B cell (primary cell): ENCODE measurements at places on chromosomes 12 and 14. TPM values are rescaled to one million over a fixed set of nuclear protein-coding genes. Genes with fewer than 3 reads are reported as not detected.

GRCh38 chr14:21299562-21300130, 19.8 kb downstream of the RPGRIP1 start:
- no peak for DNase-seq
- no peak overlapping the region for H3K27ac ChIP-seq
- H3K4me3 ChIP-seq: no peak overlapping the region
- no peaks in the 10 kb centered on the region for H3K36me3 ChIP-seq

DNA sequence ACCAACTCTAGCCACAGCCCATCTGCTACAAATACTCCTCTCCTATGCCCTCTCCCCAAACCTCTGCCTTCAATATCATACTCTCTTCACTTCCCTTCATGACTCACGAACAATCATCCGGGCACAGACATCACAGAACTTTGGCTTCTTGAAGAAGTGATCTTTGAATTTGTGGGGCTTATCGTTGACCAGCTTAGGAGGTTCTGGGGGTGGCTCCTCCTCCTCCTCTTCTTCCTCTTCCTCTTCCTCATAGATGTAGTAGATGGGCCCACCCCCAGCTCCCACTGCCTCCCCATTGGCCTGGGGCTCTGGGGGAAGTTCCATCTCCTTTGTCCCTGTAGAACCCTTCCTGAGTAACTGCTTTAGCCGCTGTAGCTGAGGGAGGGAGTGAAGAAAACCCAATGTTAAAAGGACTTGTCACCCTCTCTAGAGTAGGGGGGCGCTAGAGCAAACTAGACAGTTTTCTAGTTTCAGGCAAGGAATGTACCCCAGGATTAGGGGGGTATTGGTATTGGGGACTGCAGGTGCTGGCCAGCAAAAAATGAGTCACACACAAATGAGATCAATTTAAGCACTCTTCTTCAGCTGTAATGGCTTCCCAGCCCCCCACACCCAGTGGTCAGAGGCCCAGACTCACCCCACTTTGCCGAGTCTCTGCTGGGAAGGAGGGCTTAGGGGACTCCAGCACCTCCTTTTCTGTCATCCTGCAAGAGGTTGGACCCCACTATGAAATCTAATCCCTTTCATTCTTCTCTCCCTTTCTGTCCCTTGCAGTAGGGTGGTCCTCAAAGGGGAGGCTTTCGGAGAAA, 1.8 kb downstream of the STAC3 start:
- DNase-seq: no peak
- H3K4me3 ChIP-seq: no peak overlapping the region
- no peaks in the 10 kb centered on the region for H3K36me3 ChIP-seq

- no peak overlapping the region for H3K4me3 ChIP-seq
- peaks cover 26% of the 10 kb centered on the region for H3K27me3 ChIP-seq
Observed at GRCh38 chr14:52262600-52262999, 4.9 kb upstream of the PTGDR start.

GRCh38 chr14:93804654-93805053, 16.4 kb upstream of the PRIMA1 start:
- H3K27me3 ChIP-seq: no peaks in the 10 kb centered on the region
- no peaks in the 10 kb centered on the region for H3K4me1 ChIP-seq
- no peak for DNase-seq
- H3K4me3 ChIP-seq: no peak overlapping the region
- no peaks in the 10 kb centered on the region for H3K36me3 ChIP-seq

- H3K27ac ChIP-seq: no peak overlapping the region
- no peak for DNase-seq
- no peaks in the 10 kb centered on the region for H3K36me3 ChIP-seq
- no peaks in the 10 kb centered on the region for H3K4me1 ChIP-seq
Observed at GRCh38 chr14:76465664-76466063, 89.7 kb downstream of the ESRRB start.

DNA sequence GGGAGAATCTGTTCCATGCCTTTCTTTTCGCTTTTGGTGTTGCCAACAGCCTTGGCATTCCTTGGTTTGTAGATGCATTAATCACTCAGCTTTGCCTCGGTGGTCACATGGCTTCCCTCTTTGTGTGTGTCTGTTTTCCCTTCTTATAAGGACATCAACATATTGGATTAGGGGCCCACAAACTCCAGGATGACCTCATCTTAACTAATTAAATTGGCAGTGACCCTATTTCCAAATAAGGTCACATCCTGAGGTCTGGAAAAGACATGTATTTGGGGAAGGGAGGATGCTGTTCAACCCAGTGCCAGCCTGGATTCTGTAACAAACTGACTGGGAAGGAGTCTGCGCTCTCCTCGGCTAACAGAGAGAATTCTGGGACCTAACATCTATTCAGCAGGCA, 365.7 kb upstream of the FKBP4 start:
- no peak for DNase-seq
- no peaks in the 10 kb centered on the region for H3K4me1 ChIP-seq
- no peak overlapping the region for H3K4me3 ChIP-seq
- H3K36me3 ChIP-seq: no peaks in the 10 kb centered on the region
- H3K27me3 ChIP-seq: no peaks in the 10 kb centered on the region

GRCh38 chr14:90451961-90452360, 55.1 kb downstream of the CALM1 start:
- H3K36me3 ChIP-seq: no peaks in the 10 kb centered on the region
- no peak for DNase-seq
- no peak overlapping the region for H3K4me3 ChIP-seq
- peaks cover 14% of the 10 kb centered on the region for H3K4me1 ChIP-seq

DNA sequence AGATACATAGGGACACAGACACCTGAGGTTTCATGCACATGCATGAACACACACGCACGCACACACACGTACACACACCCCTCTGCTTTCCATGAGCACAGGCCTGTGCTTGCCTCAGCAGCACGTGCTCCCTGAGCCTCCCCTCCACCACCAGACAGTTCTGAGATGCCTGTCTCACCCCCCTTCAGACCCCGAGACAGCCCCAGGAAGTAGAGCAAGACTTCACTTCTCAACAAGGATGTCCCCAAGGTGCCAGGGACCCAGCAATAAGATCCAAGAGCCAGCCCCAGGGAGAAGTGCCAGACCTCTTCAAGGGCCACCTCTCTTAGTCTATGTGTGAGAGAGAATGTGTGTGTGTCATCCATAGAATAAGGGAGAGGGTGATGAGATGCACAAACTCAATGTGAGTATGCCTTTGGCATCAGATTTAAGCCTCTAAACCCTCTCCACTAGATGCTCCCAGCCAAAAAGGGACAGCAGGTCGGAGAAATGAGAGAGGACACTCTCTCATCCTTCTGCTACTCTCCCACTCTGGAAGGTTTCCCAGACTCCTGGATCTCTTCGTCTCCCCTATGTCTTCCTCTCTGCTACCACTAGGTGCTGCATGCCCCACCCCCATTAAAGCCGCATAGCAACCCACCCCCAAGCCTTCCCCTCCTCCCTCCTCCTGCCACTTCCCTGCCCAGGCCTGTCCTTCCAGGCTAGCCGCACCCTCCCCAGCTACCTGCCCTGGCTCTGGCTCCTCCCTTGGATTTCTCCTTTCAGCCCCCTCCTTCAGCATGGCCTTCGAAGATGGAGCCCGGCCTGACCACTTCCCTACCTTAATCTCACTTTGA, 7.7 kb downstream of the RARG start:
- H3K27ac ChIP-seq: no peak overlapping the region
- no peak for DNase-seq
- H3K36me3 ChIP-seq: no peaks in the 10 kb centered on the region
- H3K4me3 ChIP-seq: no peak overlapping the region

DNA sequence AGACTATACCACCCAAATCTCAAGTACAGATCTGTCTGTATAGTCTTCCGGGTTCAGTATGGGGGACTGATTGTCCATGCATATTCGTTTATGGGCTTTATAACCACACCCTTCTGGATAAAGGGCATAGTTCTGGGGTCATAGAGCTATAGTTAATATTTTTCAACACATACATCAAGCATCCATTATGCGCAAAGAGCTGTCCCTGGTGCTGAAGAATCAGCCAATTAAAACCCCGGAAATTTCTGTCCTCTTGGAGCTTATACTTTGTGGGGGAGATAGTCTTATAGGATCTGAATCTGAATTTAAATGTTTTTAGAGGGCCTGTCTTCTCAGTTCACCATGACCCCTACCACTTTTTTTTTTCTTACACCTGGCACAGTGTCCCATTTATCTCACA, 256.7 kb downstream of the SUDS3 start:
- no peaks in the 10 kb centered on the region for H3K27me3 ChIP-seq
- no peaks in the 10 kb centered on the region for H3K4me1 ChIP-seq
- no peak for DNase-seq
- H3K36me3 ChIP-seq: no peaks in the 10 kb centered on the region
- no peak overlapping the region for H3K27ac ChIP-seq
- no peak overlapping the region for H3K4me3 ChIP-seq

GRCh38 chr12:55428331-55429243, 2.5 kb downstream of the OR6C76 start:
- no peaks in the 10 kb centered on the region for H3K27me3 ChIP-seq
- H3K4me1 ChIP-seq: no peaks in the 10 kb centered on the region
- no peaks in the 10 kb centered on the region for H3K36me3 ChIP-seq
- H3K27ac ChIP-seq: no peak overlapping the region
- no peak overlapping the region for H3K4me3 ChIP-seq

DNA sequence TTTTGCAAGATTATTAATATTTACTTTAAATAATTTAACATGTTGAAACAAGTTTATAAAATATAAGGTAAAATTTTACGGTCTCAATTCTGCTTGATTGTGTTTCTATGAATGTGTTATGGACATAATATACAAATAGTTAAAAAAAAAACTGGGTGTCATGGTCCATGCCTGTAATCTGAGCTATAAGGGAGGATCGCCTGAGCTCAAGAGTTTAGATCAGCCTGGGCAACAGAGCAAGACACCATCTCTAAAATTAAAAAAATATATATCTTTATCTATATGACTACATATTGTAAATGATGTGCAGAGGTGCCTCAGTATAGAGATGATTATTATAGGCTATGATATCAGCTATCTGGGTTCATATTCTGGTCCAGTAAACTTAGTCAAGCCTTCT, 9.9 kb downstream of the PAPOLA start:
- no peaks in the 10 kb centered on the region for H3K27me3 ChIP-seq
- no peak for DNase-seq
- no peak overlapping the region for H3K4me3 ChIP-seq
- peaks cover 92% of the 10 kb centered on the region for H3K4me1 ChIP-seq
- H3K36me3 ChIP-seq: no peaks in the 10 kb centered on the region
- peak overlapping the region; percentile 17 for H3K27ac ChIP-seq

- no peaks in the 10 kb centered on the region for H3K27me3 ChIP-seq
- no peak overlapping the region for H3K27ac ChIP-seq
- no peaks in the 10 kb centered on the region for H3K4me1 ChIP-seq
- DNase-seq: peak; percentile 35
- H3K4me3 ChIP-seq: no peak overlapping the region
Observed at GRCh38 chr14:63840981-63841380, 11.8 kb upstream of the SYNE2 start.

DNA sequence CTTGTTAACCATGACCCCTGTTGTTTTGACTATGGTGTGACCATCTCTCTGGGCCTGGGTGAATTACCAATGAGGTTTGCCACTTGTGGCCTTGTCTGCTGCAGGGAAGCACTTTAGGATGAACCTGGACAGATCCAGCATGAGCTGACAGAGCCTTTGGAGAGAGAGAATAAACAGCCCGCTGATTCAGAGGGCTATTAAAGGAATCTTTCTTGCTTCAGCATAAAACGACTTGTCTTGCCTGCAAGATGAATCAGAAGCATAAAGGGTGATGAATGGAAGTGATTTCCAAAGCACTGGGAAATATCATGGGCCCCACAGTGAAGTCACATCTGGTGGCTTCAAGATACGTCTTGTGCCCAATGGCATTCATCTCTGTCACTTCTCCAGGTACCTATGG, 69.0 kb upstream of the WSCD2 start:
- H3K27ac ChIP-seq: no peak overlapping the region
- DNase-seq: no peak
- no peaks in the 10 kb centered on the region for H3K4me1 ChIP-seq
- H3K4me3 ChIP-seq: no peak overlapping the region

DNA sequence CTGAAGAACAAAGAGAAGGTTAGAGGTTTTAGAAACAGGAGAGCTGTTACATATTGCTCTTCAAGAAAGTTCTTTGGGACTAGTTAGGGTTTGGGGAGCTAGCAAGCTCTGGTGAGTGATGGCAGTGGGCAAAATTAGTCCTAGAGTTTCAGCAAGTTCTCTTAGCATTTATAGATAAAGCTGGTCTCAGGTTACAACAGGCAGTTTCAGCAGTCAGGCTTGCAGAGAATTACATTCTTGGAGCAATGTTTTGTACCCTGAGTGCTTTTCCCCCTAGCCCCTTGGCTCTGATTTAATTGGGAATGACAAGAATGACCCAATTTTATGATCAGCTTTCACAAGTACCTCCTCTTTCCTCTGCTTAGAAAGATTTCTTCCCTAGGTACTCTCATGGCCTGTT, 21.4 kb upstream of the EID3 start:
- no peaks in the 10 kb centered on the region for H3K27me3 ChIP-seq
- DNase-seq: no peak
- H3K27ac ChIP-seq: no peak overlapping the region

DNA sequence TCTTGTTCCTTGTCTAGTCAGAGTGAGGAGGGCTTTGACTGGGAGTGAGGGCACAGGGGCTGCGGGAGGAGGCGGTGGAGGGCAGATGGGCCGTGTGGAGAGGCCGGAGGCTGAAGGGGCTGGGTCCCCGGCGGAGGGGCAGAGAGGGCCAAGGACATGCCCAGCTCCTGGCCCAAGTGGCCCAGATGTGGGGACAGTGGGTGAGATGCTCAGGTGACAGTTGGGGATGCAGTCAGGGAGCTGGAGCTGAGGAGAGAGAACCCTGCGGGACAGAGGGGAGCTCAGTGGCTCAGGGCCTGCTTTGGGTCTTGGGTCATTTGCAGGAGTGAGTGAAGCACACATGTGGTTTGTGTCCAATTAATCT, 26.5 kb upstream of the PLD4 start:
- peaks cover 5% of the 10 kb centered on the region for H3K4me1 ChIP-seq
- no peaks in the 10 kb centered on the region for H3K36me3 ChIP-seq
- no peaks in the 10 kb centered on the region for H3K27me3 ChIP-seq
- DNase-seq: no peak
- no peak overlapping the region for H3K4me3 ChIP-seq
- H3K27ac ChIP-seq: no peak overlapping the region

DNA sequence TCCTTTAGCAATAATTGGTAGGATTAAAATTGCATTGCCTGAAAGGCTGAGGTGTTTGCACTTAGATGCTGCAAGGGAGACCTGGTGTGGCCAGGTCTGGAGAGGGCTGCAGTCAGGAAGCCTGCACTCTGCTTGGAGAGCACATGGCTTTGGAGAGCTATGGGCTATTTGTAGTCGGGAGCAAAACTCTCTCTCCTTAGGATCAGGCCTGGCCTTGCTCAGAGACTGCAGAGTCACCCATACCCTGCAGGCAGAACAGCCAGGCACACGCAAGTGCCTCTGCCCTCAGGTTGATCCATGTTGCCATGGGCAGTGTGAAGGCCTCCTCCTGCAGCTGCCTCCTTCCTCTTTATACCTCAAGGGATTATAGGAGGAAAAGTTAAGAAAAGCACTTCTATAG, 26.8 kb downstream of the CKB start:
- no peak overlapping the region for H3K4me3 ChIP-seq
- H3K27me3 ChIP-seq: no peaks in the 10 kb centered on the region
- H3K36me3 ChIP-seq: peaks cover 58% of the 10 kb centered on the region
- no peak overlapping the region for H3K27ac ChIP-seq
- H3K4me1 ChIP-seq: no peaks in the 10 kb centered on the region

Gene C14orf39
- not detected in 2 replicates for total RNA-seq

Gene KDM2B
- 126 and 129 TPM in 2 replicates for total RNA-seq

Gene APEX1
- total RNA-seq: 103 and 111 TPM in 2 replicates

Gene PCBP2
- 916 and 944 TPM in 2 replicates for total RNA-seq

Gene TCL1B
- 5.5 and 5.7 TPM in 2 replicates for total RNA-seq

Gene VEZT
- total RNA-seq: 61.8 and 69.3 TPM in 2 replicates

Gene CAPZA3
- total RNA-seq: not detected in 2 replicates

Gene C12orf50
- 0.10 and 0.22 TPM in 2 replicates for total RNA-seq

Gene JPH4
- not detected in 2 replicates for total RNA-seq

Gene AQP6
- total RNA-seq: not detected in 2 replicates
